ENCODE measurements at places on chromosomes 2 and 18. TPM values are rescaled to one million over a fixed set of nuclear protein-coding genes. Genes with fewer than 3 reads are reported as not detected.

The COLEC11 gene
- 1.8 TPM for total RNA-seq

The COBLL1 gene
- 0.68 TPM for total RNA-seq

The GAREM1 gene
- 0.26 TPM for total RNA-seq

DNA sequence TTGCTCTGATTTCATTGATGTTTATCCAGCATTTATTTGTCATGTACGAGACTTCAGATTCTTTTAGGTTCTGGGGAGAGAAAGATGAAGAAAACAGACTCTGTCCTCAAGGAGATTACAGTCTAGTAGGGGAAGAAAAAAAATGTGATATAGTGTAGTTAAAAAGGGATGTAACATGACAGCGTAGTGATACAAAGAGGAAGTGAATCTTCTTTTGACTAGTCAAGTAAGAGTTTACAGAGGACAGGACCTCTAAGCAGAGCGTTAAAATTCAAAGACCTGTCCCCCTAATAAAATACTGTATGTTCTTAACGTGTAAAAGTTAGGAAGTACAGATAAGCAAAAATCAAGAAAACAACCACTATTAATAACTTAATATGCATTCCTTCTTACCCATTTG, 47.7 kb downstream of the NCOA1 start:
- H3K36me3 ChIP-seq: no peaks in the 10 kb centered on the region
- H3K4me1 ChIP-seq: no peaks in the 10 kb centered on the region
- no peak for DNase-seq
- no peak overlapping the region for H3K27ac ChIP-seq

Measured in T-cell (primary cell).